CD4-positive, alpha-beta memory T cell (primary cell): ENCODE measurements at places on chromosomes 16 and 17. TPM values are rescaled to one million over a fixed set of nuclear protein-coding genes. Genes with fewer than 3 reads are reported as not detected.

GRCh38 chr17:73678999-73679398 is 34.8 kb upstream of the SDK2 start:
- H3K27ac ChIP-seq = no peak overlapping the region
- no peaks in the 10 kb centered on the region for H3K36me3 ChIP-seq
- no peak overlapping the region for H3K4me3 ChIP-seq
- H3K4me1 ChIP-seq = no peaks in the 10 kb centered on the region
- no peak for DNase-seq

- H3K27me3 ChIP-seq = no peaks in the 10 kb centered on the region
- H3K27ac ChIP-seq = no peak overlapping the region
- peaks cover 3% of the 10 kb centered on the region for H3K36me3 ChIP-seq
- no peak for DNase-seq
- no peaks in the 10 kb centered on the region for H3K4me1 ChIP-seq
- H3K4me3 ChIP-seq = no peak overlapping the region
Measured at GRCh38 chr17:31269578-31269983, 27.5 kb downstream of the OMG start.

DNA sequence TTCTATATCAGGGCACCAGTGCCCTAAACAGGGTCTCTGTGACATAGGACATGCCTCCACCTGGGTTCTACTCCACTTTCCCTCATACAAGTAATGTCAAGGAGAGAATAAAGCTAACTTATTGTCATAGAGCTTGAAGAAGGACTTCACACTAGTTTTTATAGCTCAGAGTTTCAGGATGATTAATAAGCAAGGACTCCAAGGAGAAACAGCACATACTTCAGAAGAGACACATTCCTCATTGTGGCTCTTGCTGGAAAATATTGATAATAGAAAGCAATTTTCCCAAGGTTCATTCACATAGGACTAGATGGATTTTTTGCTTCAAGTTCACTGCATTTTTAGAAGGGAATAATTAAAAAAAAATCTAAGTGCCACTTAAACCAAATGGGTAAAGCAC is 133.3 kb downstream of the CA10 start:
- H3K4me3 ChIP-seq = no peak overlapping the region
- DNase-seq = no peak
- no peaks in the 10 kb centered on the region for H3K36me3 ChIP-seq
- no peak overlapping the region for H3K27ac ChIP-seq
- no peaks in the 10 kb centered on the region for H3K27me3 ChIP-seq
- no peaks in the 10 kb centered on the region for H3K4me1 ChIP-seq

CCL7 gene
- not detected for total RNA-seq

GRCh38 chr17:13353590-13353989 is 248.1 kb downstream of the HS3ST3A1 start:
- H3K4me1 ChIP-seq = no peaks in the 10 kb centered on the region
- no peak overlapping the region for H3K4me3 ChIP-seq
- H3K36me3 ChIP-seq = no peaks in the 10 kb centered on the region
- no peaks in the 10 kb centered on the region for H3K27me3 ChIP-seq

KRT31 gene
- total RNA-seq = not detected

DNA sequence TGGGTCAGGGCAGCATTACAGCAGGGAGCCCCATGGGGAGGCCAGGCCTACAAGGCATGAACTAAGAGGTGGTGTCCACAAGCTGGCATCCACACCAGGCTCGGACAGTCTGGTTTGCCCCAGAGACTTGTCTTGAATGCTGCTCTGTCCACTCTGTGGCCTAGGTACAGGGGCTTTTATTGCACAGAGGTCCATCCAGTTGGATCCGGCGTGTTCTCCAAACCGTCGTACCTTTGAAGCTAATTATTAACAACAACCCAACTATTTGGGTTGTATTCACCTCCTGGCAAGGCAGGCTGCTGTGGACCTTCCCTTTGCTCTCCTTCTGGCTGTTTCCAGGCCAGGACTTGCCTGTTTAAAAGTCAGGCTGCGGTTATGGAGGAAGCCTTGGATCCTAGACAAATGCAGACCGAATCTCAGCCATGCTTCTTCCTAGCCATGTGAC is 123.4 kb downstream of the CLEC16A start:
- peaks cover 4% of the 10 kb centered on the region for H3K4me1 ChIP-seq
- H3K27ac ChIP-seq = no peak overlapping the region
- H3K36me3 ChIP-seq = no peaks in the 10 kb centered on the region
- no peaks in the 10 kb centered on the region for H3K27me3 ChIP-seq
- H3K4me3 ChIP-seq = no peak overlapping the region
- DNase-seq = no peak

QRICH2 gene
- total RNA-seq = 5.3 TPM

SP6 gene
- not detected for total RNA-seq

LRRC37A gene
- 12.9 TPM for total RNA-seq
